Hindlimb muscle (tissue), 1 donor: ENCODE measurements at places on chromosomes 6 and 20. TPM values are rescaled to one million over a fixed set of nuclear protein-coding genes. Genes with fewer than 3 reads are reported as not detected.

DNA sequence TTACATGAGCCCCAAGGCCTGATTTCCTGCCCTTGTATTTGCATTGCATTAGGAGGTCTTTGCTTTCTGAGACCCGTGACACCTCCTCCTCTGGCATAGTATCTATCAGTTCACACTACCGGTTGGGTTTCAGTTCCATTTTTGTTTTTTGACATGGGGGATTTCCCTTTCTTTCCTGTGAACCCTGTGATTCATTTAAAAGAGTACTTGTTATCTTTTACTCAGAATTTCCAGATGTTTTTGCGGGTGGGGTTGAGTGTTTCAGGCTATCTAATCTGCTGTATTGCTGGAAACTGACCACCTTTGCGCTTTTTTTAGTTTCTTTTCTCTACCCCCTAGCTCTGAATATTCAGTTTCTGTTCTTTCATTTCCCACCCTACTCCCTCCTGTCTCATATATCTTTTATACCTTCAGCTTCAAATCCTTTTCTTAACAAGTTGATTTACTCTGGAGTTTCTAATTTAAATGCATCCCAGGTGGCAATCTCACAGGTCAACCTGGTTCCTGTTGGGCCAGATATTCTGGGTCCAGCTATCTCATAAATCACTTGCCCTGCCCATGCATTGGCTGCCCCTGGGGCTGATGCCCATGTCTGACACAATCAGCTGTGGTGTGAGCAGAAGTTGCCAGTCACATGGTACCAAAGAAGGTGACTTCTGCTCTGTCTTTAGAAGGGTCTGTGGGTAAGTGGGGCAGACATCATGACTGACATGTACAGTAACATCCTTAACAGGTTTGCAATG is 14.3 kb upstream of the NCOA3 start:
- DNase-seq = no peak

- DNase-seq = no peak
Measured at GRCh38 chr20:57936636-57937385, 227.0 kb upstream of the PMEPA1 start.

- DNase-seq = no peak
Measured at GRCh38 chr6:143586557-143586956, 75.0 kb upstream of the FUCA2 start.

DNA sequence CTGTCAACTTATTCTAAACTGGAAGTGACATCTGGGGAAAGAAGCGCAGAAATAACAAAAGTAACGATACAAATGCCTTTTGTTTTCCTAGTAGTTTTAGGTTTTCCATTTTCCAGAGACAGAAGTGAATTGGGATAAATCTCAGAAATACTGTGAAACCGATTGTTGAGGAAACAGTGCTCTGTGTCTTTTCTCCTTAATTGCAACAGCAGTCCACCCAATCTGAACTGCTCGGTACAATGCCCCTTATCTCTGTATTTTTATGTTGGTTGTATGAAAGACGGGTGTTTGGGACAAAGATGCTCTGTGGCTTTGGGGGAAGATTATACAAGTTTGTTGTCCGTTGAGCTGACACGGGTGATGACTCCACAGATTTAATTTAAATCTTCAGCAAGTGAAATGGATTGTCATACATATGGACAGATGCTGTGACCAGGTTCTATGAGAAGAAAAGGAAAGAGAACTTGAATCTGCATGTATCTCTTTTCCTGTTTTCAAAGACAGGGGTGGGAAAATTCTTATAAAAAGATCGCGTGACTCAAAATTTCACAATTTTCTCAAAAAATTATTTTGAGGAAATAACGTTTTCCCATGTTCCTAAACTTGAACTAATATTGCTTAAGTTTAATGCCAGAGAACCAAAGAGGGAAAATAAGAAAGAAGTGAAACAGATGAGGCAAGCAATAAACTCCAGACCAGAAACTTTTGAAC is 41.2 kb downstream of the SASH1 start:
- DNase-seq = no peak

GRCh38 chr6:34059914-34060313 is 86.0 kb downstream of the GRM4 start:
- no peak for DNase-seq

- DNase-seq = no peak
Measured at GRCh38 chr20:23082846-23083552, 3.1 kb downstream of the CD93 start.

DNA sequence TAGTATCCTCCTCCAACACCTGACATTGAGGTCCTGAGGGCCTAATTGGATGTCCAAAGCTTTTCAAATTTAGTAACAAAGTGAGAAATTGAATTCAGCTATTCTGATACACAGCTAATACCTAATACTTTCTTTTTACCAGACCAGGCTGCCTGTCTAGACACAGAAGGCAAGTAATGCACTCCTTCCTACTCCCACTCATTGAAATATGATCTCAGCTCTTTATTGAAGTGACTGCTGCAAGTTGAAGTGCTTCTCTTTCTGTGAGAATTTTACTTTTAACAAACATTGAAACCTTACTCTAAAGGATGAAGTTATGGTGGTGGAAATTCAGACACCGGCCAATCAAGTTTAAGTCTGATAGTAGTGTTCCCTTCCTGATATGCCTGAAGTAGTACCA is 90.8 kb upstream of the OGFRL1 start:
- DNase-seq = no peak

GRCh38 chr20:10626896-10627295 is 46.9 kb downstream of the JAG1 start:
- DNase-seq = no peak

- no peak for DNase-seq
Measured at GRCh38 chr20:1265916-1266166, 253 bp upstream of the SNPH start.

DNA sequence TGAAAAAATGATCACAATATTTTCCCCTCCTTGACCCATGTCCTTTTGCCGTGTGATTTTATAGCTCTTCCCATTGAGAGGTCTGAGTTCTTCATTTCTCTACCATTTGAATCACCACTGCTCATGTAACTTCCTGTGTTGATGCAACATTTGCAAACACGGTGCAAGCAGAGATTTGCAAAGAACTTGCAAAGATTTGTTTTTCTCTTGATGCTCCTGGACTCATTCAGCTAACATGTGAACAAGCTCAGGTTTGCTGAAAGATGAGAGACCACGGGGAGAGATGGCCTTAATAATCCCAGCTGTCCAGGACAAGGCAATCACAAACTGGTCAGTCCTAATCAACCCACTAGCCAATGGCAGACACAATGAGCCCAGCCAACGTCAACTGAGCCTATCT is 8.6 kb downstream of the VNN2 start:
- DNase-seq = no peak

GRCh38 chr6:111664565-111665030 is 58.9 kb upstream of the TRAF3IP2 start:
- DNase-seq = peak; percentile 79

GRCh38 chr6:97040355-97040860 is 115.9 kb downstream of the KLHL32 start:
- no peak for DNase-seq

DNA sequence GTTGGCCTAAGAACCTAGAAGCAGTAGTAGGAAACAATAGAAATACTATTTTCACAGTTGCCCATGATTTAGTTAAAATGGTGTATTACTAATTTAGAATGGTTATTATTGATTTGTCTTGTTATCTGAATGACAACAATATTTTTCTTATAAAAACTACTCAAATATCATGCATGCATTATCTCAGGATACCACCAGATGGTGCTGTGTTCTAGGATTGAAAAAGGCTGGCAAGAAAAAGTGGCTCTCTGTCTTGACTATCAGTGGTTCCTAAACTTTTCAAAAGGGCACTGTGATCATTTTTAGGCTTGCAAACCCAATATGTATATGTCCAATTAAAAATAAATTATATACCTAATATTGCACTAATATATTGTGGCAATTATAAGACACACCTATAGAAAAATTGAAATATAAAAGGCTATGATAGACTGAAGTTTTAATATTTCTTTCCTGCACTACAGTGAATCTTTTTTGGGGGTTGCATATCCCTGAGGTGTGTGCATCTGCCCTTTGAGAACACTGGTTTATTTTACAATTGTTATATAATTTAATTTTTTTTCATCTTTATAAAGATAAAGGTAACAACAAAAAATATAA is 131.7 kb upstream of the MLIP start:
- peak; percentile 27 for DNase-seq

GRCh38 chr6:24898676-24899075 is 37.1 kb downstream of the RIPOR2 start:
- DNase-seq = no peak

- DNase-seq = no peak
Measured at GRCh38 chr20:58714923-58715351, 22.3 kb downstream of the NPEPL1 start.

DNA sequence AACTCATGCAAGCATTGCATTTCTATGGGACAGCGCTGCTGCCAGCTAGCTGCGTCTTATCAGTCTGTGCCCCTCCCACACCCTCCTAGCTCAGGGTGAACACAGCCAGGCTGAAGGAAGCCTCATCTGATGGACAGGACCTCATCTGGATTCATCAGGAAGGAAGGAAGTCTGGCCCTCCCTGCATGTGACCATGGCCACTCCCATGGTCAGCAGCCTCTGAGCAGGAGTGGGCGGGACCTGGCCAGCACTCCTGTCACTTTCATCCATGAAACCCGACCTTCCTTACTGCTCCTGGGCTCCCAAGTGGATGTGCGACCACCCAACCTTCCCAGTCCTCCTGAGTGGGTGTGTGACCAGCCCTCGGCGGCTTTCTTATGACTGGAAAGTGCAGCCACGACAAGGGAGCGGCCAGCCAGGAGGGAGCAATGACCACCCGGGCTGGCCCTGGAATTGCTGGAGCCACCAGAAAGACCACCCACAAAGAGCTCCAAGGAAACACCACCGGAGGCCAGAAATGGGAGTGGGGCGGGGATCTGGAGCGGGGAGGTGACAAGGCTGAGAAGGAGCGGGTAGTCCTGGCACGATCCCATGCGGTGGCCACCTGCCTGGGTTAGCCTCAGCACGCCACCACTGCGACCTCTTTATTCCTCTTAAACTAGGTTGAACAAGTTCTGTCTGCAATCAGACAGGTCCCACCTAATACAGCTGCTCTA is 241.2 kb downstream of the TTLL2 start:
- DNase-seq = no peak

DNA sequence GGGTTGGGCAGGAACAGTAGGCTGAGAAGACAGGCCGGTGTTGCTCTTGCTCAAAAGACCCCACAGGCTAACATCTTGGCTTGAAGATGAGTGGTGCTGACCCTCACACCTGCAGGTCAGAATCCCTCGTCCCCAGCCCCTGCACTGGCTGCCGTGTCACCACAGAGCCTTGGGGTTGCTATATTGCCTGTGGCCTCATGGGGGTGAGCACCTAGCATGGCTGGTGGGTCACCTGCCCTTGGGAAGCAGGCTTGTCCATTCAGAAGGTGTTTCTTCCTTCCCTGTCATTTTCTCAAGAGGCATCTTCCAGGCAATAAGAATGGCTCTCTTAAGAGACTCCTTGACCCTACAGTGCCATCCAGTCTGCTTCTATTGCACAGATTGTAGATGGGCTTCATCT is 7.7 kb downstream of the SLC22A16 start:
- DNase-seq = no peak

DNA sequence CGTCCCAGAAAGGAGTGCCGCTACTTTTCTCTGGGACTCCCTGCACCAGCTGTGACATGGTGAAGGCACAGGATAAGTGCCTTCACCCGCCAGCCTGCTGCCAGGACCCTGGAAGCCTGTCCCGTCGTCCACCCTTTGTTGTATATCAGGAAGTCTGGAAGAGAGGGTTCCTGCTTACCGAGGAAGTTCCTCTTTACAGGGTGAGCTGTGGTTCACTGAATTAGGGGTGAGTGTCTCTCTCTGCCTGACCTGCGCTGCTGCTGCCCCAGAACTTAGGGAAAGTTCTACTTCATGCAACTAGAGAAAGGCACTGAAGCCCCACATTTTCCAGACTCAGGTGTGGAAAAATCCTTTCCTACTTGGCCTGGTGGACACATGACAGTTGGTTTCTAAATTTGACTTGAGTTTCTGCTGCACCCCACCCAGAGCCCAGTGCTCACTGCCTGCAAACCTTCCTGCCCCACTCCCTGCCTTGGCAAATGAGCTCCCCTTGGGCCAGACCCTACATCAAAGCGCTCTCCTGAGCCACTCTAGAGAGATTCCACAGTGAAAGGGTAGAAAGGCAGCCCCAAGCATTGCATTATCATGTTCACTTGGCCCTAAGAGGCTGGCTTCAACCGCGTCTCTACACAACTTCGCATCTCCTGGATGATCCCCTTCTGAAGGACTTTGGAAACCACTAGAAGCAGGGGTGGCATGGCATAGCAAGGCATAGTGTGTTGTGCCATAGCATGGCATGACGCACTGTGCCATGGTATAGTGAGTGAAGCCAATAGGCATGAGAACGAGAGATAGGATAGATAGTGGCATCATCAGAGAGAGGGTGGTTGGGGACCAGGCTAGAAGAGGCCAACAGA is 215.8 kb upstream of the CDYL start:
- no peak for DNase-seq

- DNase-seq = no peak
Measured at GRCh38 chr6:102520966-102521365, 1127.5 kb downstream of the GRIK2 start.

- no peak for DNase-seq
Measured at GRCh38 chr6:73377225-73377624, 7.5 kb upstream of the OOEP start.

GRCh38 chr6:110039981-110040383 is 61.9 kb downstream of the GPR6 start:
- peak; percentile 15 for DNase-seq

DNA sequence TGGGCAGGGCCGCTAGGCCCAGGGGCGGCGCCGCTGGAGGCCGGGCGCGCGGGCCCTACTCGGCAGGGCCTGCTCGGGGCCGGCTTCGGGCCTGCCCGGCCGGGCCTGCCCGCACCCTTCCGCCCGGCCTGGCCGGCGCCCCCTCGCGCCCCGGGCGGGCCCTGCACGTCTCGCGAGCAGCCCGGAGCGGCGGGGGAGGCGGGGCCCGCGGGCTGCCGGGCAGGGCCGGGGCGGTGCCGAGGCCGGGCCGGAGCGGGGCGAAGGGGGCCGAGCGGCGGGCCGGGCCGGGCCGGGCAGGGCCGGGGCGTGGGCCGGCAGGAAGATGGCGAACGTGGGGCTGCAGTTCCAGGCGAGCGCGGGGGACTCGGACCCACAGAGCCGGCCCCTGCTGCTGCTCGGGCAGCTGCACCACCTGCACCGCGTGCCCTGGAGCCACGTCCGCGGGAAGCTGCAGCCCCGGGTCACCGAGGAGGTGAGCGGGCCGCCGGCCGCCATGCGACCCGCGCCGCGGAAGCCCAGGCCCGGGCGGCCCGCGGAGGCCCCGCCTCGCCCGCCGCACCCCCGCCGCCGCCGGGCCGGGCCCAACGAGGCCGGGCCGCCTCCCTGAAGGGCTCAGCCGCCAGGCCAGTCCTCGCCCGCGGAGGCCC is at the start of gene NPEPL1:
Gene NPEPL1 (plus strand): TSS at position 222 of the 647 bp plus-strand sequence. CDS start 101 bp downstream, at position 323.
- peak; percentile 76 for DNase-seq

EBF4 gene
- 6.9 TPM for polyA plus RNA-seq

PLA2G7 gene
- 4.7 TPM for polyA plus RNA-seq

ADRM1 gene
- polyA plus RNA-seq = 69.4 TPM

TMX4 gene
- 17.5 TPM for polyA plus RNA-seq

RAD21L1 gene
- polyA plus RNA-seq = not detected

FILIP1 gene
- 45.4 TPM for polyA plus RNA-seq

SPATA25 gene
- polyA plus RNA-seq = 9.2 TPM

SH3BGRL2 gene
- polyA plus RNA-seq = 6.4 TPM

POM121L2 gene
- not detected for polyA plus RNA-seq

AMD1 gene
- 41.8 TPM for polyA plus RNA-seq

TRIM38 gene
- polyA plus RNA-seq = 6.4 TPM

HLA-DQA1 gene
- 9.5 TPM for polyA plus RNA-seq
